NCI-H446 (cell line): ENCODE measurements at places on chromosomes 12 and 14.
A peak's percentile ranks its signal among the peaks of the same experiment; 100 is the strongest.

DNA sequence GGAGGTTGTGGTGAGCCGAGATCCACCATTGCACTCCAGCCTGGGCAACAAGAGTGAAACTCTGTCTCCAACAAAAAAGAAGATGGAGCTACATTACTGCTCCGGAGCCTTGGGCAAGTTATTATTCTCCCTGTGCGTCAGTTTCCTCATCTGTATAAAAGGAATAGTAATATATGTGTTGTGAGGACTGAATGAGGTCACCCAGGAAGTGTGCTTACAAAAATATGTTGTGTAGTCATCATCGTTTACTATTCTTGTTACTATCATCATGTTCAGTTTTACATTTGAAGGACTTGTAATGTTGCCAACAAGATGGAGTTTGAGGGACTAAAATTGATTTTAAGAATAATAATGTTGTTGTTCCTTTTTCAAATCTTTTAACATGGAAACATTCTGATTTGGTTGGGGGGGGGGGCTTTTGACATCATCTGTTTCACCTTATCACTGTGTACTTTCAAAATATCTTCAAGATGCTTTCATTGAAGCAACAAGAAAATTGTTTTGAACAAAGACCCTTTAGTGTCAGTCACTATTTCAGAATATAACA, 156.8 kb downstream of the PDE3A start:
- DNase-seq, result no peak

GRCh38 chr14:90645842-90646443, 170.3 kb downstream of the TTC7B start:
- DNase-seq, result no peak

GRCh38 chr12:46179693-46180452, 89.0 kb downstream of the SLC38A1 start:
- DNase-seq, result no peak

- no peak for DNase-seq
Measured at GRCh38 chr12:54463034-54463433, 10.4 kb downstream of the GTSF1 start.

DNA sequence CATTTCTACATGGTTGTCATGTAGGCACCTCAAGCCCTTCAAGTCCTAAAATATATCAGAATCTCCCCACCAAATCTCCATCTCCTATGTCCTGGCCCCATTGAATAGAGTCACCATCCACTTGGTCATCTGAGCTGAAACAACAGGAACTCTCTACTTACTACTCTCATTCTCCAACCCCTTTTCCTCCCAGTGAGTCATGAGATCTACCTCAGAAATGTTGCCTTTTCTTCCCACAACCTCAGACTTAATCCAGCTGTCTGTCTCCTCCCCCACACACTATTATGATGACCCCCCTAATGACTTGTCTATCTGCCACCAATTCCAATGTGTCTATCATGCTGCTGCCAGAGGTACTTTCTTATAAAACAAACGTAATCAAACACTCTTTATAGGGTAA, 72.3 kb upstream of the TMEM263 start:
- no peak for DNase-seq

- DNase-seq, result peak; percentile 98
Measured at GRCh38 chr12:13390381-13390861, 193.9 kb downstream of the EMP1 start.

- no peak for DNase-seq
Measured at GRCh38 chr12:2737656-2738241, 57.0 kb upstream of the FKBP4 start.

- no peak for DNase-seq
Measured at GRCh38 chr14:54356172-54356571, 40.6 kb upstream of the CDKN3 start.

DNA sequence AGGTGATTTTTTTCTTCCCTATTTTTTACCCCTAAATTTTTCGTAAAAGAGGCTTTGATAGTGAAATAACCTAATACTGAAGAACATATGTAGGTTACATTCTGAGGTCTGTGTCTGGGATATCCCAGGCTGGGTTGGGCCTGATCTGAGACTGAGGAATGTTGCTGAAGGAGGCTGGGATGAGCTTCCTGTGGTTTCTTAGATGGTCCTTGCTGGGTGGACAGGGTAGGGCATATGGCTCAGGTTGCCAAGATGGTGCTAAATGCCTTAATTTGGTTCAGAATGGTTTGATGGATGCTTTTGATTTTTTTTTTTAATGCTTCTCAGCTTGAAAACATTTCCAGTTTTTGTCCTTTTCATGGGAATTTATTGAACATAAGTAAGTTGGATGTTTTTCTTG, 124.6 kb upstream of the PMCH start:
- DNase-seq, result no peak

- DNase-seq, result no peak
Measured at GRCh38 chr14:20522332-20522731, 17.0 kb downstream of the RNASE10 start.

- DNase-seq, result no peak
Measured at GRCh38 chr12:31737345-31737744, 8.5 kb upstream of the AMN1 start.

GRCh38 chr14:104826861-104827176, 25.9 kb downstream of the ZBTB42 start:
- DNase-seq, result no peak

DNA sequence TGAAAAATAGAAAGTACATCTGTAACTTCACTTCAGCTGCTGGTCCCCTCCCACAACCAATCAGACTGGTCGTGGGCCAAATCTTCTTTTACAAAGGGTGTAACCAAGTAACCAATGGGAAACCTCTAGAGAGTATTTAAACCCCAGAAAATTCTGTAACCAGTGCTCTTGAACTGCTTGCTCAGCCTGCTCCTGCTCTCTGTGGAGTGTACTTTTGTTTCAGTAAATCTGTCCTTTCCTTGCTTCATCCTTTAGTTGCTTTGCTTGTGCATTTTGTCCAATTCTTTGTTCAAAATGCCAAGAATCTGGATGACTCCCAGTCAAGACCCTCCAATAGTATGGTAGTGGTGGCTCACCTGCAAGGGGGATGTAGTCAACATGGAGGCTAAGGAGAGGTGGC, 489.1 kb downstream of the FUT8 start:
- no peak for DNase-seq

DNA sequence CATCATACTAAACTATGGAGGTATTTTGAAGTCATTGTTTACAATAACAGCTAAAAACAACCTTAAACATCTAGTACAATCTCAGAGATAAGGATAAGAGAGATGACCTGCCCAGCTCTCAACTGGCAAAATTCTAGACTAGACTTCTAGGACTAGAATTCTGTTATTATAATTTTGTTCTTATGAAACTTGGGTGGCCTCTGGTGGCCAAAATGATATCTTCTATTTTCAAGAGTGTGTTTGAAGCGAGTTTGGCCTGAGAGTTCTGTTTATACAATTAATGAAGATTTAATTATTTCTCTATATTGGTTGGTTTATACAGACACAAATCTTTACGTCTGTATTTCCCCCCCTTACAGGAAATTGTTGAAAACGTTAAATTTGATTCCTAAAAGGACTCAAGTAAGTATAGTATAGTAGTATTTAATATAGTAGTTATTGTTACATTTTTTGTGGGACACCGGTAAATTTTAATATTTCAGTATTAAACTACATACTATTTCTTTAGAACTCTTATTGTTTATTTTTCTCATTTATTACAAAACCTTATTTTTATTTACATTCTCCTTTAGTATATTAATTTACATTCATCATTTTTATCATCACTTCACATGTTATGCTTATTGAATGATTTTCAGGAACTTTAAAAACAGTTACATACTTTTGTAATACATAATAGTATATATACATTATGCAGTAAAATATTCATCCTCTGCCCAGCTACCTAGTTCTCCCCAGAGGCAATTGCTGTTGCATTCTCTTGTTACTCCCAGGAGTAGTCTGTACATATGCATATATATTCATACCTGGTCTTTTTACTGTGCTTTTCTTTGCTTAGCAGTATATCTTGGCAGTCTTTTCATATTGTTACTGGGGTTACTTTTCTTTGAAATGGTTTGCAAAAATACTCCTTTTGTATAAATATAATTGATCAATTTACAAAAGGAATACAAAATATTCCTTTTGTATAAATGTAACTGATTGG, 6.6 kb downstream of the PPHLN1 start:
- peak; percentile 50 for DNase-seq

DNA sequence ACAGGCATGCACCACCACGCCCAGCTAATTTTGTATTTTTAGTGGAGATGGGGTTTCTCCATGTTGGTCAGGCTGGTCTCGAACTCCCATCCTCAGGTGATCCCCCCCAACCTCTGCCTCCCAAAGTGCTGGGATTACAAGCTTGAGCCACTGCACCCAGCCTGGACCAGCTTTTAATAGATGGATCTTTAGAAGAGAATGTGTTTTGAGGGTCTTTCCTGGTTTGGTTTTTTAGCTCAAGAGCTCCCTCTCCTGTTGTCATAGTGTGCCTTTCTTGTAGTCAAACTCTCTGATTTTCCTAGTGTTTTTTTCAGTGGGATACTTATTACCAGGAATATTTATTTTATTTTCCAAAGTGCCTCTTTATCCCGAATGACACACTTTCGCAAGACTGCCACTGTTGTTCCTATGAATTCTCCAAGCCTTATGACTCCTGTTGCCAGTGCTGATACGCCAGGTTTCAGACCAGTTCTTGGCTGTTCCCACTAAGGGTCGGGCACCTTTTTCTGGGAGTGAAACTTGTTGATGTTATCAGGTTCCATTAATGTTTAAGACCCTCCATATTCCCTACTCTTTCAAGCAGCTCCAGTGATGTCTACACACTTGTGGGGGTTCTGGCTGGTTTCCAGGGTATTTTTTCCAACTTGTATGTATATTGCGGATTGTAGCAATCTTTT, 31.5 kb upstream of the LIMA1 start:
- DNase-seq, result peak; percentile 66

DNA sequence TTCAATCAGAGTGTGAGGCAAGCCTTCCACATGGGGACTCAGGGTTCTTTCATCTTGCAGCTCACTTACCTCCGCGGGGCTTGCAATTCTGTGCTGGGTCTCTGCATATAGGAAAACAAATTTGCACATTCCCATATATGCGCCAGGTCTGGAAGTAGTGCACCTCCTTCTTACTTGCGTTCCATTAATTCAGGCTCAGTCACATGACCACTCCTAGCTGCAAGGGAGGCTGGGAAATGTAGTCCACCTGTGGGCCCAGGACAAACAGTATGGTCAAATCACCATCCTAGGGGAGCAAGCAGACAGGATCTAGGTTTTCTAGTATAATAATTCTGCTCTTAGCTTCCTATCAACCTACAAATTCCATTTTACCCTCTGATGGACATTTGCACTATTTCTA, 160.4 kb downstream of the AACS start:
- DNase-seq, result no peak

- peak; percentile 63 for DNase-seq
Measured at GRCh38 chr14:72516936-72517700, 376.8 kb downstream of the DPF3 start.

GRCh38 chr14:100610511-100611217, 23.4 kb upstream of the BEGAIN start:
- no peak for DNase-seq

GRCh38 chr14:54787261-54787660, 115.4 kb downstream of the GCH1 start:
- DNase-seq, result no peak

GRCh38 chr14:94582851-94583250, 1.6 kb downstream of the SERPINA5 start:
- no peak for DNase-seq

GRCh38 chr12:65924716-65925115, 100.4 kb downstream of the HMGA2 start:
- no peak for DNase-seq

DNA sequence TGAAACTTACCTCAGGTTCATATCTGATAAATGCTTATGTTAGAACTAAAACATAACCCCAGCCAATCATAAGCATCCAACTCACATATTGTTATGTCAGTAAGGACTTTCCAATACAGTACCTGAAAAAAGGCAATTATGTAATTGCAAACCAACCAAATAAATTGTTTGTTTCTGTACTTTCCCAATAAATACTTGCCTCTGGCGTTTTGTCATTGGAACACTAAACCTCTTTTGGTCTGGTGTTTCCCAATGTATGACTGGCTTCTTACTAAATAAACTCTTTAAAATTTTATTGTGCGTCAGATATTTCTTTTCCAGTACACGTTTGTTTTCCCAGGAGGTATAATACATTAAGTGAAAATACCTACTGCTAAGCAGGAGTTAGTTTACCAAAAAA, 6.7 kb upstream of the PTPRB start:
- no peak for DNase-seq

- no peak for DNase-seq
Measured at GRCh38 chr12:118488034-118488433, 111.7 kb downstream of the SUDS3 start.

- no peak for DNase-seq
Measured at GRCh38 chr12:101782273-101782731, 43.0 kb upstream of the SYCP3 start.

DNA sequence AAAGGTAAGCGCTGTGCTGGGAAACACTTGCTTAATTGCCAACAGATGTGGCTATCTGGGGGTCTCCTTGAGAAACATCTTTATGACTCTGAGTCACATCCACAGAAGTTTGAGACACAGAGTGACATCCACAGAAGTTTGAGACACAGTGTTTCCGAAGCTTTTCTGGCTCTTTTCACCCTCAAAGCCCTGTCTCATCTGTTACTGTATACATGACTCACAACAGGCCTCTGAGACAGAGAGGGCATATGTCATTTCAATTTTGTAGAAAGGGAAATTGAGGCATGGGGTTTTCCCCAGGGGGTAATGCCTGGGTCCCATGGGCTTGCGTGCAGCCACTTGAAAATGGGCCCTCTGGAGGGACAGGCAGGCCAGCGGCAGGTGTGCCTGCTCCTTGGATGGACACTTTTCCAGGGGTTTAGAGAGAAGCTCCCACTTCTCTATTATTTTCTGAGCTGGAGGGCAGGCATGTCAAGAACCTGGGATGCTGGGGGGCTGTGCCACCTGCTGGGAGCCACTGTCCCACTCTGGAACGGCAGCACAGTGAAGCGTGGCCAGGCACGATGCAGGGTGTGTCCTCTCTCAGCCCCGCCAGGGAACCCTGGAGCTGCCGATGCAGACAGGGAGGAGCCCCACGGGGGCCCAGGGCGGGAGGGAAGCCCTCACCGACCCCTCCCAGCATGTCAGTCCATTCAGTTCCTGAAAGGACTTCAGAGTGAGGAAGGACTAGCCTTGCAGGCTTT, 111.3 kb upstream of the FKBP4 start:
- DNase-seq, result no peak

- DNase-seq, result no peak
Measured at GRCh38 chr12:5099591-5099990, 55.9 kb downstream of the KCNA5 start.

GRCh38 chr14:104016873-104017650, 68.4 kb upstream of the ASPG start:
- DNase-seq, result no peak

GRCh38 chr14:28746247-28746646, 20.3 kb upstream of the FOXG1 start:
- DNase-seq, result no peak

DNA sequence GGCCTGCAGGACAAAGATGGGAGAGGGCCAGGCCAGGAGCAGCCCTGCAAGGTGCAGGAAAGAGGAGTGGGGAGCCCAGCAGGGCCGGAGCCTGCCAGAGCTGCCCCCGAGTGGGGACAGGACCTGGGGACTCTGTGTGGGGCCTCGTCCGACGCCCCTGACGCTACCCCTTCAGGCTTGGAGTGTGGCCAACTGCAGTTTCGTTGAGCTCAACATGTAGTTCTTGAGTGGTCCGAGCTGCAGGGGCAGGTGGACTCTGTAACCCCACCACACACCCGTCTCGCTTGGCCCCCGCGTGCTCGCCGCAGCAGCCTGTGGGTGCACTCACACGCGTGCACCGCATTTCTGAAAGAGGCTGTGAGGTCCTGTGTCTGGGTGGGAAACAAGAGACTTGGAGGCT, 2.0 kb downstream of the ASPG start:
- DNase-seq, result no peak

- DNase-seq, result no peak
Measured at GRCh38 chr12:28893365-28893764, 255.7 kb upstream of the FAR2 start.

GRCh38 chr12:69168828-69169227, 70.5 kb upstream of the CPSF6 start:
- no peak for DNase-seq
